ENCODE measurements at places on chromosomes 16 and 17.
A peak's percentile ranks its signal among the peaks of the same experiment; 100 is the strongest.

- DNase-seq: no peak
Observed at GRCh38 chr17:82372249-82373071, 895 bp downstream of the UTS2R start.

- no peak for DNase-seq
Observed at GRCh38 chr17:67326440-67326839, 39.9 kb downstream of the PSMD12 start.

DNA sequence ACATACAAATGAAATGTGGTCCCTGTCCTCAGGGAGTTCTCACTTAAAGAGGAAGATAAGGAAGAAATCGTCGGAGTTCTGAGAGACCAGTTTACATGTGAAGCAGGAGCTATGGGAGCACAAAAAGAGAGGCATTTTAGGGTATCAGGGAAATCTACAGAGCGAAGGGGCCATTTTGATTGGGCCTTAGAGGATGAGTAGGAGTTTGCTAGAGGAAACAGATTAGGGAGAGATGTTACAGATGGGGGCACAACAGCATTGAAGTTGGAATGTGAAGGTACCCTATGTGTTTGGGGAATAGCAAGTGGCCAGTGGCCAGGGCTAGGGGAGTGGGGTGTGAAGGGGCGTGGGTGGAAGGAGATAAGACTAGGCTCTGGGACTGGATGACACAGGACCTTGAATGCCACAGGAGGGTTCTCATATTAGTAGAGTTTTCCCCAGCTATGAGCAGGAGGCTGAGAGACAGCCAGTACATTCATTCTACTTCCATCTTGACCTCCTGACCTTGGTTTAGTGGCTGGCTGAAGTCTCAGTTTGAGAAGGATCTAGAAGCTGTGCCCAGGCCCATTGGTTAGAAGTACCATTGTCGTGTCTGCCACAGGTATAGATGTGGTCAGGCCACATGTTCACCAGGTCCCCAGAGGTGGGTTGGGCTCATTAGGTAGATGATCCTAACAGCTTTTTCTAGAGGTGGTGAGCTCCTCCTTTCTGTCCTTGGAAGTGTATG, 34.8 kb downstream of the CPNE2 start:
- DNase-seq: no peak

GRCh38 chr17:7295230-7296180, 1.1 kb upstream of the YBX2 start:
- no peak for DNase-seq

GRCh38 chr17:73667181-73667959, 23.1 kb upstream of the SDK2 start:
- DNase-seq: no peak

GRCh38 chr16:70702624-70703023, 16.8 kb upstream of the MTSS2 start:
- no peak for DNase-seq

GRCh38 chr17:65457635-65458257, 103.7 kb downstream of the AXIN2 start:
- DNase-seq: no peak

DNA sequence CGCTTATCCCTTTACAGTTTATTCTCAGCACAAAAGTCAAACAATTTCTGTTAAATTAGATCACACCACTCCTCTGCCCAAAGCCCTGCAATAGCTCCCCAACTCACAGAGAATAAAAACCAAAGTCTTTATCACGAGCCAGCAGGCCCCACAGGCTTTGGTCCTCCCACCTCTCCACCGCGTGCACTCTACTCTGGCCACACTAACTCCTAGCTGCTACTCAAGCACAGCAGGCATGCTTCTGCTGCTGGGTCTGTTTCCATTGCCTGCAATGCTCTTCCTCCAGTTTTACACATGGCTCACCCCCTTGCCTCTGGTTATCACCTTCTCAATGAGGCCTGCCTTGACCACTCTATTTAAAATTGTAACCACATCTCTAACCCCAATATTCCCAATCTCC, 27.6 kb downstream of the HELZ start:
- no peak for DNase-seq

DNA sequence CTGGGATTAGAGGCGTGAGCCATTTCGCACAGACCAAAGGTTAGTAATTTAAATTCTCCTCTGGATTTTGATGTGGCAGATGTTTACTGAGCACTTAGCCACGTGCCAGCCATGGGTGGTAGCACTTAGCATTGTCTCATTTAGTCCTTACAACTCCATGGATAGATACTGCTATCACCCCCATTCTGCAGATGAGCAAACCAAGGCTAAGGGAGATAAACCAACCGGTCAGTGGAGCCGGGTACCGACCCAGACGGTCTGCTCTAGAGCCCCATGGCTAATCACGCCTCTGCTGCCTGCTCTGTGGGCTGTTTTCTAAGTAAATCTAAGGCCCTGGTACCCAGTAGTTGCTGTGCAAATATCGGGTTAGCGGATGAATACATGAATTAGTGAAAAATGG, 12.6 kb upstream of the ADGRG1 start:
- DNase-seq: no peak

- no peak for DNase-seq
Observed at GRCh38 chr17:28996554-28997096, 9.2 kb downstream of the SEZ6 start.

DNA sequence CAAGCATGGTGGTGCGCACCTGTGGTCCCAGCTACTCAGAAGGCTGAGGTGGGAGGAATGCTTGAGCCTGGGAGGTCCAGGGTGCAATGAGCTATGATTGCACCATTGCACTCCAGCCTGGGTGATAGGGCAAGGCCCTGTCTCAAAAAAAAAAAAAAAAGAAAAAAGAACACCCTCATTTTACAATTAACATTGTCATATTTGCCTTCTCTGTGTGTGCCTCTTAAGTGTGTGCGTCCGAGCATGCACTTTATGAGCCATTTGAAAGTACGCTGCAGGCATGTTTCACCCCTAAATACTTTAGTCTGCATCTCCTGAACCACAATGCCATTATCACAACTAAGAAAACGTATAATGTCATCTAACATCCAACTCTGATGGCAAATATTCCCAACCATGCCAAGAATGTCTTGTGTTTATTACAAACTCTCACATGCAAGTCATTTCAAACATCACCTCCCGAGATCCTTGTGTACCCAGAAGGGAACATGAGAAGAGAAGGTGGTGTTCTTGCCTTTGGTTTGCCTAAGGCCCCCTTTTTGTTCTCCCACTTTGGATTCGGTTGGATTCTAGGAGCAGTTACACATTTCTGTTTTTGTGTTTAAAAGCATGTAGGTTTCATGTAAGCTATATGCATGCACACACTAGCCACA, 38.0 kb downstream of the CDH1 start:
- DNase-seq: no peak

DNA sequence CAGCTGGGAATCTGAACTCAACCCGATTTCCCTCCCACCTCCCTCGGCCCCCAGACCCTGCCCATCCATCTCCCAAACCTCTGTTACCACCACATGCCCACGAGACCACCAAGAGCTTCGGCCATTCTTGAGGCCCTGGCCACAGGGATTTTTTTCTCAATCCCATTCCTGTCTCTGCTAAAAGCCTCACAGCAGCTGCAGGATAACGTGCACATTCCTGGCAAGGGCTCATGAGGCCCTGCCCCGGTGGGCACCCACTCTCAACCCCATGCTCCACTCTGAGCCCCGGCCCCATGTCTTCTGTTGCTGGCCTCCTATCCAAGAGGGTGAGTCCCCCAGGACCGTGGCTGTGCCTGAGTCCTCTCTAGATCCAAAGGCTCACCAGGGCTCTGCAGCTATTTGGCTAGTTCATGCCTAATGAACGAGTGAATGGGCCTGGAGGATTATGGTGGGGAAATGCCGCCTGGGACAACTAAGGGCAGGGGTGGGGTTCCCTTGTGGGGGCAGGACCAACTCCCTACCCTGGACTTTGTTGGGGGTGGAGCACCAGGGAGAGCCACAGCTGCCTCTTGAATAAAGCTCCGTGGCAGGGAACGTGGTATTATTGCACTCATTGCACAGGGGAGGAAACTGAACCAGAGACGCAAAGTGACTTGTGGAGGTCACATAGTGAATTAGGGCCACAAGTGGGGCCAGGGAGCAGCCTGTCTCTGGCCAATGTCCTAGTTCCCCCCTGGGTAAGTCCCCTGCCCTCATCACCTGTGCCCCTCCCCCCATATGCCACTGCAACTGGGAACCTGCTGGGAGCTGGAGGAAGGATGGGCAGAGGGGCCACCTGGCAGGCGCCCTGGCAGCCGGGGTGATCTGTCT, 113.8 kb upstream of the SMURF2 start:
- DNase-seq: no peak

- no peak for DNase-seq
Observed at GRCh38 chr16:2232094-2232990, 3.9 kb upstream of the DNASE1L2 start.

GRCh38 chr16:85847681-85848601, 48.4 kb downstream of the COX4I1 start:
- no peak for DNase-seq

- no peak for DNase-seq
Observed at GRCh38 chr17:15268461-15268860, 3.3 kb upstream of the PMP22 start.

GRCh38 chr16:58850019-58850677, 116.0 kb upstream of the GOT2 start:
- no peak for DNase-seq

GRCh38 chr17:45441526-45442310, 9.0 kb upstream of the ARHGAP27 start:
- no peak for DNase-seq

GRCh38 chr17:74775409-74776043, 619 bp downstream of the NAT9 start:
- DNase-seq: no peak

GRCh38 chr16:54242199-54242598, 44.4 kb downstream of the IRX3 start:
- no peak for DNase-seq

- DNase-seq: no peak
Observed at GRCh38 chr17:36142235-36142634, 34.2 kb downstream of the TBC1D3B start.

DNA sequence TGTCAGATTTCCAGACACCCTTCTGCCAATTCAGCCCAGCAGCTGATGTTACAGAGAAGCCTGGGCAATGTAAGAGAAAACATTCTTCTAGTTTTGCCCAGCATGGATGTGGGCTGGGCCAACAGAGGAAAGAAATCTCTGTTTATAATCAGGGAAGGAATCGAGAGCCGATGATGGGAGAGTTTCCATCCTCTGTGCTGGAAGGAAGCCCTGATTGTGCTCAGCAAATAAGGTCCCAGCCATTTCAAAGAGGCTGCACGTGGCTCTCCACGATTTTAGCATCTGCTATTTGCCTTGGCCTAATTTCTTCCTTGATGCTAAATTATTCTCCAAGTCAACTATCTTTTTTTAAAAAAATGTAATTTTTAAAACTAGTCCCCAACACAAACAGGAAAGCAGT, 70.0 kb downstream of the IRX6 start:
- no peak for DNase-seq

GRCh38 chr16:1772908-1773702, at the start of gene MRPS34:
Gene MRPS34 (minus strand): TSS chr16:1773134. CDS start chr16:1773119, 15 bp downstream.
- peak; percentile 78 for DNase-seq

GRCh38 chr17:38541281-38541680, 64.5 kb downstream of the SRCIN1 start:
- DNase-seq: no peak

DNA sequence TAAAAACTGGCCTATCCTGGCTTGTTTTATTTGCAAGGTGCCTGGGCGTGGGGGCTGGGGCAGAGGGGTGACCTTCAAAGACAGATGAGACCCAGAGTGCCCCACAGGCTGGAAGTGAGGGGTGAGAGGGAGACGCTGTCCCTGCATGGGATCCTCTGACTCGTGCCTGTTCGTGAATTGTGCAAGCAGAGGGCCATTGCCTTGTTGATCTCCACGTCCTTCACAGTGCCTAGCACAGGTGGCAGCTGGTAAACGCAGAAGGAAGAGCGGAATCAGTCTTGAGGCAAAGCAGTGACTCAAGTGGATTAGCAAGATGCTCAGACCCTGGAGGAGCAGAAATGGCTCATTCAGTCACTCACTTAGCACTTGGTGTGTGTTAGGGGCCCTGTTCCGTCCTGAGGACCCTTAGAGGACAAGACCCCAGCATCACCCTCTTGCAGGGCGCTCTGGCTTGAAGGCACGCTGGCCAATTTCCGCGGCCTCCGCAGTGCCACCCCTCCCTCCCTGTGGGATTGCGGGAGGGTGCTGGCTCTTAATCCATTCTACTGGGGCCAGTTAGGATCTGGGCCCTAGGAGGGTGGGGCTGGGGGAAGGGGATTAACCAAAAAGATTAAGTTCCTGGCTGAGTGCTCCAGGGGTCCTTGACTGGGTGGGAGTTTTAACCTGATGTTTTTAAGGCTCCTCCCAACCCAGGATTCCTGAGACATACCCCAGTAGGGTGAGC, 151.2 kb downstream of the CCDC182 start:
- DNase-seq: no peak

DNA sequence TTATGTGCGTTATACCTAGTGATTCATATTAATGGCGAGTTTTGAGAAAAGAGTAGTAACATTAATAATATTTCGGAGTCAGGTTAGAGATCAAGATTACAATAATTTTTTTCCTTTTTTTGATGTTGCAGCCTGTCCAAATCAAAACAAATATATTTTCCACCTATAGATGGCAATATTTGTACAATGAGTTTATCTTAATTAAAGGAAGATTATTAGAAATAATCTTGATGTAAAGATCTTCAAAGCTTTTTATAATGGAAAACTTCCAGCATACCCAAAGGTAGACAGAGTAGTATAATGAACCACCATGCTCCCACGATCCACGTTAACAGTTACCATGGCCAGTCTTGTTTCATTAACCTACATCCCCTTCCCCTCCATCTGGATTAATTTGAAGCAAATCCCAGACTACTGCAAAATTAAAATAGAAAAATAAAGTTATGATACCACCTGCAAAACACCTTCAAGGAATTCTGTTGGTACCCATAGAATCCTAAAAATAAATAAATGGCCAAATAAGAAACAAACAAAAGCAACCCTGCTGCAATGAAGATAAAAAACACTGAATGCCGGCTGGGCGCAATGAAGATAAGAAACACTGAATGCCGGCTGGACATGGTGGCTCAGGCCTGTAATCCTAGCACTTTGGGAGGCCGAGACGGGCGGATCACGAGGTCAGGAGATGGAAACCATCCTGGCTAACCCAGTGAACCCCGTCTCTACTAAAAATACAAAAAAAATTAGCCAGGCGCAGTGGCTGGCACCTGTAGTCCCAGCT, 46.5 kb upstream of the GINS3 start:
- no peak for DNase-seq

DNA sequence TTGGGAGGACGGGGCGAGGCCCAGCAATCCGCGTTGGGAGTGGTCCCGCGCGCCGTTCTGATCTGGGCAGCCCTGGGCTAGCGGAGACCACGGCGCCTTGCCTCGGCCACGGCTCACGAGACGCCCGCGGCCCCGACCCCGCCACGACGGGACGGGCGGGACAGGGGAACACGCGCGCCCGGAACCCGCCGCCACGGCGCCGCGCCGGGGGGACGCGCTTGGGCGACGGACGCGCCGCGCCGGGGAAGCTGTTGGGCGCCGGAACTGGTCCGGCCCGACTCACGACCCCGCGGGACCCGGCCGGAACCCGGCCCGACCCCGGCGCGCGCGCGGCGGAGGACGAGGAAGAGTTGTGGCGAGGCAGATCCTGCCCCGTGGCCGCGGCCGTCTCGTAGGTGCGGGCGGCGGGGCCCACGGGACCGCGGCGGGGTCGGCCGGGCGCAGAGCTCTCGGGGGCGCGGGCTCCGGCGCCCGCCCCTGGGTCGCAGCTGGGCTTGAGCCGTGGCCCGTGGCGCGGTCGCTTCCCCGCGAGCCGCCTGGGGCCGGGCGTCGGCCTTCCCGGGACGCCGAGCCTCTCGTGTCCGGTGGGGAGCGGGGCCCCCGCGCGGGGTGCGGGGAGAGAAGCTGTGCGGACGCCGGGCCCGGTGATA, at the start of gene ACSF3:
Gene ACSF3 (plus strand): TSS at position 251 of the 650 bp plus-strand sequence. CDS start 6,830 bp downstream, outside the sequence.
- peak; percentile 15 for DNase-seq

All from kidney glomerular epithelial cell (primary cell).